ENCODE measurements at places on chromosomes 3 and 15. TPM values are rescaled to one million over a fixed set of nuclear protein-coding genes. Genes with fewer than 3 reads are reported as not detected.
A peak's percentile ranks its signal among the peaks of the same experiment; 100 is the strongest.

Gene CPB1
- not detected for total RNA-seq

GRCh38 chr15:60101416-60101815, 97.3 kb downstream of the FOXB1 start:
- H3K4me1 ChIP-seq: no peaks in the 10 kb centered on the region
- no peak for DNase-seq
- no peaks in the 10 kb centered on the region for H3K27me3 ChIP-seq
- H3K36me3 ChIP-seq: no peaks in the 10 kb centered on the region
- H3K27ac ChIP-seq: no peak overlapping the region

Gene LRRIQ4
- total RNA-seq: not detected

- no peaks in the 10 kb centered on the region for H3K27me3 ChIP-seq
- no peak overlapping the region for H3K27ac ChIP-seq
- no peak overlapping the region for H3K4me3 ChIP-seq
- peaks cover 15% of the 10 kb centered on the region for H3K4me1 ChIP-seq
- H3K36me3 ChIP-seq: no peaks in the 10 kb centered on the region
- no peak for DNase-seq
These were observed 117.3 kb downstream of the RFTN1 start for GRCh38 chr3:16396202-16396601.

DNA sequence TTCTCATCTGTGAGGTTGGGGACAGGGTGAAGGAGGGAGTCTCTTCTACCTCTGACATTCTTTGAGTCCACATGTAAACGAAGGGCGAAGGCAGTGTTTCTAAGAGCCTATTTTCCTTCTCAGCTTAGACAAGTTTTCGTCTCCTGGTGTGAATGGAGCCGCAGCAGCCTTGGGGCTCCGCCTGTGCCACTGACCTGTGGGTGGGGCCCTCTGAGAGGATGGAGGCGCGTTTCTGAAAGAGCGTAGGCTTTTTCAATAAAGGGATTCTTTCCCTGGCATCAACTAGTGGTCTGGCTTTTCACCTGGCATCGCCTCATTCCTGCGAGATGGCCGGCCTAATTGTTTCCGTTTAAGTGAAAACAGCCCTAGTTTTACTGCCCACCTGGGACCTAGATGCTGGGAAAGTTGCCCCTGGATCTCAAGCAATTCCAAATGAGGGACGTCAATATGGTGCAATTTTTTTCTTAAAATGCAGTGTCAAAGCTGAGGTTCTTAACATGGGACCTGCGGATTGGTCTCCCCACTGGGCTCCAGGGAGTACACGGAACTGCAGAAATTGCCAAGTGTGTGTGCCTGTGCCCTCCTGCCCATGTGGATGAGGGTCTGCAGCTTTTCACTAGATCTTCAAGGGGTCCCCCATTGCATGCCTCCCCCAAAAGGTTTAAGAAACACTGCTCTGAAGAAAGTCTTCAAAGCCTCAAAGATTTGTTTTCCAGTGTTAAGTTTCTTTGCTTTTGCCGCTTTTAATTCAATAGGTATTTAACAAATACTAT, 958 bp downstream of the GLDN start:
- peak overlapping the region; percentile 65 for H3K4me3 ChIP-seq
- peaks cover 67% of the 10 kb centered on the region for H3K27me3 ChIP-seq
- no peaks in the 10 kb centered on the region for H3K36me3 ChIP-seq
- no peak for DNase-seq
- peaks cover 11% of the 10 kb centered on the region for H3K4me1 ChIP-seq
- H3K27ac ChIP-seq: no peak overlapping the region
